Stimulated activated CD8-positive, alpha-beta memory T cell treated with anti-CD3 and anti-CD28 coated beads, Interleukin-15, amount 100 ng/mL, for 24 hours (primary cell): ENCODE measurements at places on chromosomes 4 and X.

- DNase-seq, result no peak
Measured at GRCh38 chrX:114798907-114799306, 215.0 kb downstream of the HTR2C start.

- DNase-seq, result no peak
Measured at GRCh38 chr4:8675383-8675782, 82.8 kb downstream of the CPZ start.

GRCh38 chrX:54561622-54562021 lies 31.6 kb downstream of the GNL3L start:
- no peak for DNase-seq

- no peak for DNase-seq
Measured at GRCh38 chr4:141642063-141642462, 5.7 kb downstream of the IL15 start.

DNA sequence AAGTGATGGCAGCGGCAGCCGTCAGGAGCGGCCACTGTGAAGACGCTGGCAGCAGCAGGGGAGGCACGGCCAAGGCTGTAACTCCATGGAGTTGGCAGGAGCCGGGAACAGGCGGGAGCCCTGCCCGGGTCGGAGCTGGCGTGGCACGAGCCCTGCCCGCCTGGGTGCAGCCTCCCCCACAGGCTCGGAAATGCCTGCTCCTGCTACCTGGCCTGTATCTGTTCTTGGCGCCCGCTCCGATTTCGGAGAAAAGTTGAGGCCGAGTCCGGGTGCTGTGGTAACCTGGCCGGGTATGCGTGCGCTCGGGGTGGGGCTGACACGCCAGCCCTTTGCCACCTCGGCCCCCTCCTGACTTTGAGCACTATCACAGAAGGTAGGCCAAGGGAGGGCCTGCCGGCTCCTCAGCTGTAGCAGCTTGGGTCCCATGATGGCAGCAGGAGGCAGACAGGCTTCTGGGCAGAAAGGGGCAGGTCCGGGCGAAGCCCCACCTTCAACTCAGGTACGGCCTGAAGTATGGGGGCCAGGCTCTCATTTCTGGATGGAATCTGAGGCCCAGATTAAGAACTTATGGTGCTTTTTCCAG lies 51.2 kb upstream of the SHISA3 start:
- DNase-seq, result no peak

- DNase-seq, result no peak
Measured at GRCh38 chrX:105973387-105973739, 65.2 kb downstream of the SERPINA7 start.

DNA sequence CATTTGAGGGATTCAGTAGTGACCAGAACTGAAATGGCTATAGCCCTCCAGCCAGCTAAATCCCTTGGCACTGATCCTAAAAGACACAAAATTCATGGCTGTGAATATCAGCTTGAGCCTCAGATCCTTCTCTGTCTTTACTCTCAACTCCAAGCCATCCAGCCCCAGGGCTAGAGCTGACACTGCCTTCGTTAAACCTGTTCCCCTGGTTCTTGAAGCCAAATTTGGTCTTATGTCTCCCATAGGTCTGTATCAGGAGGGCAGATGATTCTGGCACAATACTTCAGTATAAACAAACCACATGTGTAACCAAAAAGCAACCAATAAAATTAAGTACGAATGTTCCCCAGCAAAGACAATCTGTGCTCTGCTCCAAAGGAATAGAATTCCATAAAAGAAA lies 78.0 kb downstream of the ANOS1 start:
- DNase-seq, result no peak

DNA sequence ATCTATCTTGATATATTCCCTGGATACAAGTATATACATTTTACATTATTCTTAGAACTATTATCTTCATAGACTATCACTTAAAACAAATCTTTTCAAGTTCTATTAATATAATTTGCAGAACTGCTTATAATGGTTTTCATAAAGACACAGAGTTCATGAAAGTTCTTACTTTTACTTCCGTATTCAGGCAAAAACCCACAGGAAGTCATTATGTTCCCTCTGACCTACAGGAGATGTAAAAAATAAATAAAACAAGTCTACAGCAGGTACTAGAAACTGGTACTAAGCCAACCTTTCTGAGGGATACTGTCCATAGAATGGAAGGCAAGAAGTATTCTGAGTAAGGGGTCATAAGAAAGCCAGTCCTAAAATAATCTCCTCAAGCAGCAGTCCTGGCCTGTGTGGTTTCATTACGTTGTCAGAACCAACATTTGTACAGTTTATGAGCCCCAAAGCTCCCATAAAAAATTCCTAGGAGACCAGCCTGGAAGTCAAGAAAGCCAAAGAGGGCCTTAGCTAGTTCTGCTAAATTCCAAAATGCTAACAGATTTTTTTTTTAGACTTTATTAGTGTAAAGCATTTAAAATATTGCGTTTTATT lies 68.6 kb downstream of the CAMK2D start:
- DNase-seq, result no peak

DNA sequence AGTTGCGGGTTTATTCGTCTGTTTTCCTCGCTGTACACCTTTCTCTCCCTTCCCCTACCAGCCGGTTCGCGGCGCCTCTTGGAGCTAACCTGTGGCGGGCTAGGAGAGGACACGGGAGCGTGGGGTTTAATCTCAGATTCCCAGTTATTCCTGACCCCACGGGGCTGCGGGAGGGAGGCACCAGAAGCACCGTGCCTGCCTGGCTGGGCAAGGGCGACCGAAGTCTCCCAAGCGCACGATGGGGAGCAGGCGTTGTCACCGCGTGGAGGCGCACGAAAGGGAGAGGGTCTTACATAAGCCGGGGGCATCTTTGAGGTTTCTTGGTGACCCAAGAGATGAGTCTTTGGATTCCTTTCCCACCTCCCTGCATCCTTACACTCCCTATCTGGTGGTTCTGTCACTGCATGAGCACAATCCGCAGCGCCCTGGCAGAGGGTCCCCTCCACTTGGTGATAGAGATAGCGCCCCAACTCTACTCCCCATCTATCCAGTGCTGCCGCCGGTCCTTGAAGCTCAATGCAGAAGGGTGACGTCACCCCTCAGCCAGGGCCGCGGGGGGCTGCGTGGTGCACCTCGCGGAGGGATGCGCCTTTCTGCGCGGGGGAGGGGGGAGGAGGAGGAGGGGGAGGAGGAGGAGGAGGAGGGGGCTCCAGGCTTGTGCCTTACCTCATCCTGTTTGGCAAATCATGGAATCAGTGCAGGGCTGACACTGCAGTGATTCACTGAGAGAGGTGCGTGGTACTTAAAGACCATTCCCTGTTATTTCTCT lies 793 bp downstream of the TSPAN7 start:
- no peak for DNase-seq

DNA sequence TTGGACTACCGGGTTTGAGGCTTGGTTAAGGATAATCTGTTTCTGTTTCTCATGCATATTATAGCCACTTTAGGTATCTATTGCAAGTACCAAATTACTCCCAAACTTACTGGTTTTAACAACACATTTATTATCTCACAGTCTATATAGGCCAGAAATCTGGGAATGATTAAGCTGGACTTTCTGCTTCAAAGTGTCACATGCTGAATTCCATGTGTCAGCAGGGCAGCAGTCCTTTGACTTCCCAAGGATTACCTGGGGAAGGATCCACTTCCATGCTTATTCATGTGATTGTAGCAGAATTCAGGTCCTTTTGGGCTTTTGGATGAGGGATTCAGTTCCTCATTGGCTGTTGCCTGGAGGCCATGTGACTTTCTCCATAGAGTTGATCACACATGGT lies 349.0 kb upstream of the TRAM1L1 start:
- no peak for DNase-seq

DNA sequence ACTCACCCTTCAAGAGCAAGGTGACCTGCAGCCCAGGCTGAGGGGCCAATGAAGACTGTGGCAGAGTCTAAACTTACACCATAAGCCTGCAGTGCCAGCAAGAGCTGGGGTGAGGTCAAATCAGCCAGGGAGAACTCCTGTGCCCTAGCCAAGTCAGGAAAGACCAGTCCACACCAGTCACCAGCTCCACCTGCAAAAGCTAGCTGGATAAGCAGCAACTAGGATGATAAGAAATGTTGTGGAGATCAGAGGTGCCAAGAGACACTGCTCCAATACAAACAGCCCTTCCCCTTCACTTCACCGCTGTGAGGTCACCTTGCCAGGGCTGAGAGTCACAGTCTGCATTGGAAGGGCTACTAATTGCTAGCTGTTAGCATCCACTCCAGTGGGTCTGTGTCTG lies 31.3 kb downstream of the NIPAL1 start:
- DNase-seq, result no peak

GRCh38 chr4:143701365-143701764 lies 890 bp upstream of the FREM3 start:
- no peak for DNase-seq

- DNase-seq, result no peak
Measured at GRCh38 chr4:87236861-87237260, 16.4 kb upstream of the KLHL8 start.

- DNase-seq, result no peak
Measured at GRCh38 chrX:117038918-117039440, 576.2 kb upstream of the CT83 start.

GRCh38 chr4:123068081-123068480 lies 145.7 kb upstream of the NUDT6 start:
- DNase-seq, result no peak

GRCh38 chrX:150475461-150475860 lies 93.0 kb upstream of the MTM1 start:
- DNase-seq, result no peak

- DNase-seq, result no peak
Measured at GRCh38 chrX:116111934-116112595, 58.5 kb upstream of the AGTR2 start.

- no peak for DNase-seq
Measured at GRCh38 chr4:16250661-16251365, 24.5 kb upstream of the TAPT1 start.

- DNase-seq, result no peak
Measured at GRCh38 chr4:878796-879728, 53.1 kb downstream of the GAK start.

GRCh38 chr4:115360431-115360830 lies 247.0 kb upstream of the NDST4 start:
- DNase-seq, result no peak

GRCh38 chr4:149781150-149781549 lies 34.5 kb downstream of the IQCM start:
- no peak for DNase-seq

DNA sequence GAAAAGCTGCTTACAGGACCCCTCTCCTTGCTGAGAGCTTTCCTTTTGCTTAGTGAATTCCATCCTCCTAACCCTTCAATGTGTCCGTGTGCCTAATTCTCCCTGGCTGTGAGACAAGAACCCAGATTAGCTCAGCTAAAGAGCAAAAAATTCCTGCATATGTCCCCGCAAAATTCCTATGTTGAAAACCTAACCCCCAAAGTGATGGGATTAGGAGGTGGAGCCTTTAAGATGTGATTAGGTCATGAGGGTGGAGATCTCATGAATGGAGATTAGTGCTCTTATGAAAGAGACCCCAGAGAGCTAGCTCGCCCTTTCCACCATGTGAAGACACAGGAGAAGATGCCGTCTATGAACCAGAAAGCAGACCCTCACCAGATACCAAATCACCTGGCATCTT lies 503.0 kb upstream of the DIAPH2 start:
- no peak for DNase-seq

DNA sequence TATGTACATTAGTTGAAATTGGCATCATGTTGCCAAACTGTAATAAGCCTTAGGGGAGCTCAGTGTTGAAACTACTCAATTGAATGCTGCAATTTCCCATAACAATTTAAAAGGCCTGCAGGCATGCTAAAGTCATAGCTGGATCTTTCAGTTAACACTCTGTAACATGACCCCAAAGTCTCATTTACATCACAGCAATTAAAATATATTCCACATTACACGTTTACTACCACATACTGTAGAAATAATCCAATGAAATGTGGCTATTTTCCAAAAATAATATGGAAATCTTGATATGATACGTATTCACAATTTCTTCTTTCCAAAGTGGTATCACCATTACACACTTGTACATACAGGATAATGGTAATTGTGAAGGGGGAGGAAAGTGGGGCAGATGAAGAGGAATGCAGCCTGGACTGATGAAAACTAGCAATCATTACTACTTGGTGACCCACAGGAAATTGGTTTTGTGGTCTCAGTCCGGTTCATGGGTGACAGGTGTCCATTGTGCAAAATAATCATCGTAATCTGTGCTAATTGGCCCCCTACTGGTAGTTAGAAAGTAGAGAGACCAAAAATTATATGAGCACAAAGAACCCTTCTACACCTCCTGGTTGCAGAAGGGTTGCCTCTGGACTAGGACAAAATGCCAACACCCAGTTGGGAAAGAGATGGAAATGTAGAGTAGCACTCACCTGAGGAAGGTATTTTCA lies 63.7 kb downstream of the TENM3 start:
- no peak for DNase-seq

DNA sequence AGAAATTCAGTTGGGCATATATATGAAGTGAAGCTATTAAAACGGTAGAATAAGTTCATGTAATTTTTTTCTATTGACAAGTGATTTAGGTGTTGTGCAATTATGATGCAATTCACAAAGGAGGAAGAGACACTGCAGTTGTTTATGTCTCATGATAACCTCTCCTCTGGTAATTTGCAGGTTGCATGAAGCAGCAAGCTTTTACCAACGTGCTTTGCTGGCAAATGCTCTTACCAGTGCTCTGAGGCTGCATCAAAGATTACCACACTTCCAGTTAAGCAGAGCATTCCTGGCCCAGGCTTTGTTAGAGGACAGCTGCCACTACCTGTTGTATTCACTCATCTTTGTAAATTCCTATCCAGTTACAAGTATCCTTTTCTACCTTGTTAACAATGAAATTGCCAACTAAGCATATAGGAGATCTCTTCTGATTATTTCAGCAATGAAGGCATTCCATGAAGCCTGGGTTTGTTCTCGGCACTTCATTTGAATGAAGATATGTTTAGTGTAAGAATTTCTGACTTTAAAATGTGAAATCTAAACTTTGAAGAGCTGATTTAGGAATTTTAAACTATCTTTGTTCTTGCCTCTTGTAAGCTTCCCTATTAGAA lies 3.9 kb downstream of the TMEM33 start:
- no peak for DNase-seq

DNA sequence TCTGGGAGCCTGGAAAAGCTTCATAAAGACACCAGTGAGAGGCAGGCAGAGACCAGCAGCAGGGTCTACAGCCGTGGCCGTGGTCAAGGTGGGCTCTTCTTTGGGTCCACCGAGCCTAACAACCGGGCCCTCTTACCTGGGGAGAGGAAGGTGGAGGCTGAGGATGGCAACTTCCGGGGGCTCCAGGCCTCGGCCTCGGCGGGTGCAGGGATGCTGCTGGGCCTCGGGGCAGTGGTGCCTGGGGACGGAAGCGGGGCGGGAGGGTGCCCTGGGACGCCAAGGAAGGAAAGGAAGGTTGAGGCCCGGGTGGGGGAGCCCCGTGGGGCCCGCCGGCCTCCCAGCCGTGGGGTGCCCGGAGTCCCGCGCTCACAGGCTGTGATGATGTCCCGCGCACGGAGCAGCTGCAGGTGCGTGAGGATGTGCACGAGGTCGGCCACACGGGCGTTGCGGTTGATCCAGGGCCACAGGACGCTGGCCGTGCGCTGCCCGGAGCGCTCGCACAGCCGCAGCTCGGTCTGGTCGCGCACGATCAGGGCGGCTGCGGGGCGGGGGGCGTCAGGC lies 561 bp downstream of the IRAK1 start:
- DNase-seq, result no peak
